ENCODE measurements at places on chromosomes 2 and 18.

DNA sequence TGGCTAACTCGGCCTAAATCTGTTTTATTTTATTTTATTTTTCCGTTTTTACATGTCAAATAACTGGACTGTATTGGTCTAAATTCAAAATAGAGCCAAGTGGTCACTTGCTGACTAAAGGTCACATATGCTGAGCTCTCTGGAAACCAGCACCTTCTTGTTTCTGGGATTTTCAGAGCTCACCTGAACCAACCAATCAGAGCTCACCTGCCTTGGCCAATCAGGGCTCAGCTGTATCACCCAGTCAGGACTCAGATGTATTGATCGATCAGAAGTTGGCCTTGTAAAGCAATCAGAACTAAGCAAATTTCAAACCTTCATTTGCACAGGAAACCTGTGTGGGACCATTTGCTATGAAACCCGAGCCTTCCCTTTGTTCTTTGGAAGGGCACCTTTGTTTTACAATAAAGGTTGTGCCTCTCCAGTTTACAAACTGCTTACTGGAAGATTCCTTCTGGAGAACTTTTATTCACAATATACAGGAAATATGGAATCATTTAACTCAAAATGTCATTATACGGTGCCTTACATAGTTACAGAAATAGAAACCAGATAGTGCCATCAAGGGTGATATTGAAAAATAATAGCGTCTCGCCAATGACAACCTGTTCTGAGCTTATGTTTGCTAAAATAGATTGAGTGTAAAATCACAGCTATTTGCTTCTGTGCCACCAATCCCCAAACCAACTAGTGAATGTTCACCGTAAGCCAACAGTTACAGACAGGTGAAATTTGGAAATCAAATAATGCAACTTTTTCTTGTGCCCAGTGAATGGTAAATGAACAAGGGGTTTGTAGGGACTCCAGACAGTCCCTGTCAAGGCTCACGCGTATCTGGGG, 17.3 kb upstream of the PSD4 start:
- DNase-seq, result no peak

- DNase-seq, result no peak
These were observed 239.8 kb downstream of the PDE11A start for GRCh38 chr2:177832611-177833433.

DNA sequence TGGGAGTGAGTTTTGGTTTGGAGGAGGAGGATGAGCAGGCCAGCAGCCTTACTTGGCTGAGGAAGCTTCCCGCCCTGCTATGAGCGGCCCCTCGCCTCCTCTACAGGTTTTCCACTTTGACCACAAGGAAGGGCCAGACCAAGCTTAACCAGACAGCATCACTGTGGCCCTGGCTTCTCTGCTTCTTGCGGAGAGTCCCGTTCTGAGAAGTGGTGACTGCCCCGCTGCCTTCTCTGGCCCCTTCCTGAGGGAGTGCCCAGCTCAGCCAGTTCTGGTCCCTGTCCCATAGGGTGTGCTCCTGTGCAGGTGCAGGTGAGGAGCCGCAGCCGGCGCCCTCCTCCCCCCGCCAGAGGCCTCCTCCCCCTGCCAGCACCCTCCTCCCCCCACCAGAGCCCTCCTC, 101.0 kb downstream of the FAM210A start:
- no peak for DNase-seq

GRCh38 chr2:230980468-230980867, 15.5 kb upstream of the SPATA3 start:
- DNase-seq, result no peak

DNA sequence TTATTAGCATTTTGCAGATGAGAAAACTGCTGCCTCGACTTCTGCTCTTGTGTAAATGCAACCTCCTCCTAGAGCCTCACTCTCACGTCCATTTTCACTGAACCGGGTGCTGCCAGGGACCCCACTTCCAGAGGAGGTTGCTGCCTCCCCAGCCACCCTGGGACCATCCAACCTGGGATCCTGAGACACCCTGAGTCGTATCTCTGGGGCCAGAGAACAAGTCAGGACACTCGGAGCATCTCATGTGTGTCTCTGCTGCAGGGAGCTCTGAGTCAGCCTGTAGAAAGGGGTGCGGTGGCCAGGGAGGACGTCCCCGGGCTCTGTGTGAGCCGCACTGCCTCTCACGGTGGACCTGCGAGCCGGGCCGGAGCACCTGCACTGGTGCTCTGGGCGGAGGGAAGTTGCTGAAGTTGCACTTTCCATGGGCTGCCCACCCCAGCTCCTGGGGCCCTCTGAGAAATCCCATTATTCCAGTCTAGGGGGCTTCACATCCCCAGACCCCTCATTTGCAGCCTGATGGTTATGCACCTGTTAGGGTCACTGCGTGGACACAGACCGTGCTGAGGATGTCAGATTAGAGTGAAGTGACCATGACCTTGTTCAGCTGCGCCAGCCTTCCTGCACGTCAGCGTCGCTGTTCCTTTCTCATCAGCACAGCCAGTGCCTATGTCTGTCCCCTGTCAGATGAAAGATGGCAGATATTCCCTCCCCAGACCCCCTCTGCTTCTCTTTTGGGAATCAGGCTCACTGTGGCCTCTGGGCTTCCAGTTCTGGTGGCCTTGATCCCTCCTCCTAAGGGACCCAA, 230.4 kb downstream of the KLHL29 start:
- DNase-seq, result no peak

DNA sequence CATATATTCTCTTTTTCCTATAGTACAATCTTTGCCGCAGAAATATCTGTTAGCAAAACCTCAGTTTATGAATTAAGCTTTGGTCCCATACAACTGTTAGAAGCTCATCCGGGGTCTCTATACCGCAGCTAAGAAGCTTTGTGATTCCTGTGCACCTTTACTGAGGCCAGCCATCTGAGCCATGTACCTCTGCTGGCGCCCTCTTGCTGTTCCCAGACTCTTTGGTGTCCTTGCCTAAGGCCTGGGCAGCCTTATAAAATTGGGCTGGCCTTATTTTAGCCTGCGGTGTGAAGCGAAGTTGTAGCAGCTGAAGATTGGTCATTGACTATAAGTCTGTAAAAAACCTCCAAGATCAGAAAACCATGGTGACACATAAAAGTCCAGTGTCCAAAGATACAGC, 1135.1 kb upstream of the CHAC2 start:
- DNase-seq, result no peak
